ENCODE measurements at places on chromosomes 4 and X.

- DNase-seq = no peak
Measured at GRCh38 chr4:566508-567295, 9.4 kb downstream of the TMEM271 start.

- no peak for DNase-seq
Measured at GRCh38 chrX:145848448-145848847, 30.8 kb downstream of the SLITRK2 start.

GRCh38 chr4:120055795-120056194 is 10.9 kb downstream of the MAD2L1 start:
- DNase-seq = no peak

DNA sequence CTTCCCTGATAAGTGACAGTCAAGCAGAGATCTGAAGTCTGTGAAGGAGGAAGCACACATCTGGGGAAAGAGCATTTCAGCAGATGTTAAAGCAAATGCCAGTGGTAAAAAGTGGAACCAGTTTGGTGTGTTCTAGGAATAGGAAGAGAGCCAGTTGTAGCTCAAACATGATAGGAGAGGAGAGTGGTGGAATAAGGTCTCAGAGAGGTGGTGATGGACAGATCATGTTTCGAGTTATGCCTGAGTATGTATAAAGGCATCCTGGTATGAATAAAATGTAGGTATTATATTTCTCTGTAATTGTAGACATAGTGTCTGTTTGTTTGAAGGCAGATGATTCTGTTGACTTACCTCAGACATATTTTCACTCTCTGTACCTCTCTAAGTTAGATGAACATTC is 89.1 kb downstream of the LARP7 start:
- no peak for DNase-seq

DNA sequence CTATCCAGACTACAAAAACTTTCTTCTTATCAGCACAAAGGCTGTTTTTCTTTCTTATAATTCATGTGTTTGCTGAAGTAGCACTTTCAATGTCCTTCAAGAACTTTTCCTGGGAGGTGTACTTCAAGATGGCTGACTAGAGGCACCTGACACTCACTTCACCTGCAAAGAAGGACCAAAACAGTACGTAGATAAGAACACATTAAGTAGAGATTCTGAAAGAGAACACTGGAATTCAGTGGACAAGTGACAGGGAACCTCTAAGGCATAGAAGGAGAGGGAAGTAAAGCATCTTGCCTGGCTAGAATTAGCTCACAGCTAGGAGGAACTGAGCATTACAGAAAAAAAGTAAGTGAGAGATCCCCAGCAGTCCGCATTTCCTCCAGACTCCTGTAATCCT is 21.7 kb upstream of the BMP15 start:
- DNase-seq = no peak

DNA sequence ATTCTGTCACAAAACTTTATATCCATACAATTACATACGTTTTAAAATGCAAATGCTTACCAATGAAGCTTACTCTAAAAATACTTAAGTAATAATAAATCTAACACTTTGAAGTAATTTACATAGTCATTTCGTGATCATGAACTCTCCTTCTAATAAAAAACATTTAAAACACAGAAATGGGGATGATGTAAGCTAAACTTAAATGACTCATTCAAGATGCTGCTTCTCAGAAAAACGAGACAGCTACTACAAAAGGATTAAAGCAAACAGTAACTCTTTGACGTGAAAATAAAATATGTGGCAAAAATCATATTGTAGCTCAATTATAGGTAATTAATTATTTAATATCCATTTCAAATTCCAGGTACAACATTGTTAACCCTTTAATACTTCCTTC is 148.7 kb downstream of the FGF16 start:
- no peak for DNase-seq

Data from lower leg skin (tissue), 4 donors.